ENCODE measurements at places on chromosomes 7 and 10.
A peak's percentile ranks its signal among the peaks of the same experiment; 100 is the strongest.

GRCh38 chr10:69801094-69801433, 642 bp upstream of the COL13A1 start:
- peak; percentile 10 for DNase-seq

- no peak for DNase-seq
Measured at GRCh38 chr7:23811540-23811939, 101.5 kb downstream of the STK31 start.

DNA sequence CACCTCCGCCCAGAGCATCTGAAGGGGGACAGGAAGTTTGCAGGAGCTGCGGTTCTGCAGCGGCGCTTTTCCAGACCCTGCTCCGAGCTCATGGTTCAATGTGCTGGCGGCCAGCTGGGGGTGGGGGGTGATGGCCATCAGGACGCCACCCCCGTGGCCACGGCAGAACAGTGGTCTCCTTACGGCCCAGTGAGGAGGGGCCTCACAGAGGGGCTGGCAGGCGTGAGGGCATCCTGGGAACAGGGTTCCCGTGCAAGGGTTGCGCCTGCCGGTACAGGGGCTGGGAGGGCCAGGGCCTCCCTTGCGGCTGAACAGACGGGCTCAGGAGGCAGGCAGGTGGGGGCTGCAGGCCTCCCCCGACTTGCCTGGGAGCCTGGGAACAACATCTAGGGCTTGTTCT, 39.0 kb upstream of the GNA12 start:
- no peak for DNase-seq

GRCh38 chr10:89515031-89515841, 20.2 kb downstream of the SLC16A12 start:
- DNase-seq = no peak

- no peak for DNase-seq
Measured at GRCh38 chr7:48171202-48171601, at the start of gene ABCA13. ABCA13 (plus strand) TSS chr7:48171458; CDS start chr7:48171484, 26 bp downstream.

GRCh38 chr7:151379193-151379520, 30.7 kb downstream of the WDR86 start:
- no peak for DNase-seq

DNA sequence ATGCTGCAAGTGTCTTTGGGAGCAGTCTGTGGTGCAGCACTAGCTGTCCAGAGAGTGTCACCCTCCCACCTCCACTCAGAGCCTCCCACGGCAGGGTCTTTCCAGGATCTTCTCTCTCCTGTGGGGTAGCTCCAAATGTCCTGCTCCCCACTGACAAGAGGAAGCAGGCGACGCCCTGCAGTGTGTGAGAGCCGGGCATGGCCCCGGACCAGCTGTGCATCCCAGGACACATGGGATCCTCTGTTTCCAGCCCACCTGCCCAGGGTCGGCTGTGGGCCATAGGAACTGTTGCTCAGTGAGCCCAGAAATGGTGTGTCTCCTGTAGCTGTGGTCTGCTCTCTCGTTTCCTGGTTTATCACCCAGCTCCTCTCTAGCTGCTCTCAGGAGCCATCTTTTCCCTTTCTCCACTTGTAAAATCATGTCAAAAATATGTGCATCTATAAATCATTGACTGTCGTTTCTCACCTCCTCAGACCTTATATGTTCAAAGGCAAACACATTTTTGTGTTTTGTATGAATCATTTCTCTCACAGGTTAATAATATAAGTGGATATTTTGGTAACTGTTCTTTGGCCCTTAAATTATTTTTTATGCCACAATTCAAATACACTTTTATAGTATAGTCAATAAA, 74.9 kb downstream of the VWC2 start:
- no peak for DNase-seq

- DNase-seq = no peak
Measured at GRCh38 chr7:130875-131780, 61.2 kb upstream of the FAM20C start.

DNA sequence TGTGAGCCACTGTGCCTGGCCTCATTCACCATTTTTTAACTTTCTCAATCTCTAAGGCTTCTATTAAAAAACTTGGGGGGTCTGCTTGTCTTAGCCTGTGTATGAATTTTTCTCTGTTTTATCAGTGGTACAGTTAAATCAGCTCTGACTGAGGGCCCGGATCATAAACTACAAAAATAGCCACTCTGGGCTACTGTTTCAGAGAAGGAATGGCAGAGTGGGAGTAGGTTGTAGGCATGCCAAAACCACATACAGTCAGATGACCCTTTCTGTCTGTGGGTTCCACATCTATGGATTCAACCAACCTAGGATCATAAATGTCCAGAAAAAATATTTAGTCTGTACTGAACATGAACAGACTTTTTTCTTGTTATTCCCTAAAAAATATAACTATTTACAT, 21.3 kb downstream of the TBC1D12 start:
- no peak for DNase-seq

DNA sequence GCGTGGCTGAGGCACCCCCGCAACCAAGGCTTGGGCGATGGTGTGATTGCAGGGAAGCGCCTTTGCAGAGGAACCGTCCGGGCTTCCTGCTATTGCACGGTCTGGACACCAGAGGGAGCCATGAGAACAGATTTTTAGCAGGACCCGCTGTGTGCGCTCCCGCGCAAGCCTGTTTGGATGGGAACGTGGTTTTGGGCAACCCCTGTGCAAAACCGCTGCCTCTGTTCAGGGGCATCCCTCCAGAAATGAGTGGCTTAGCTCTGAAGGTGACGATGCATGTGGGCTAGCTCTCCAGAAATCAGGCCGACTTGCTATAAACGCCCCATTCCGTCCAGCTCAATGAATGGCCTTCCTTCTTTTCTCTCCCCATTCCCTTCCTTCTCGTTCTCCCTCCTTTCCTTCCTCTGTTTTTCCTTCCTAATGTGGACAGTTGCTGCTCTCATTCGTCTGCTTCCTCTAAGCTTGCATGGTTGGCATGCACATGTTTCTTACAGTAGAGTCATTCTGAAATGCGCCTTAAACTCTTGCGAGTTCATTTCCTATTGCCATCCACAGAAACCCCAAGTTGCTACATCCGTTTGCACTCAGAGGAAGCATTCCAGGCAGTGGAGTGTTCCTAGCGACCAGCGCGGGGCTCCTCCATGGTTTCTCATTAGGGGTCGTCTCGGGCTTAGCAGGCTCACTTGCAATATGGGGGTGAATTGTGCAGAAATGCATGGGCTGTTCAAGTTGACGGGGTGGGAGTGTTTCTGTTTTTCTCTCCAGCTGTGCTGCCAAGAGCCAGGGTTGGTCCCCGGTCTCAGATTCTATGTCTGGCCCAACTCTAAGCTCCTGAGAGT, 302.5 kb upstream of the GALNT17 start:
- peak; percentile 6 for DNase-seq

- DNase-seq = no peak
Measured at GRCh38 chr10:51108406-51108805, 34.1 kb downstream of the PRKG1 start.

- no peak for DNase-seq
Measured at GRCh38 chr7:121186746-121187145, 142.1 kb upstream of the WNT16 start.
